ENCODE measurements at places on chromosomes 4 and X.

- no peak for DNase-seq
These were observed 119.6 kb downstream of the SHROOM3 start for GRCh38 chr4:76554630-76555029.

- no peak for DNase-seq
These were observed 251.0 kb downstream of the ZNF674 start for GRCh38 chrX:46294234-46294633.

GRCh38 chrX:34632384-34632783, 24.7 kb downstream of the TMEM47 start:
- DNase-seq = no peak

GRCh38 chr4:40858962-40859361, 109.2 kb downstream of the NSUN7 start:
- no peak for DNase-seq

DNA sequence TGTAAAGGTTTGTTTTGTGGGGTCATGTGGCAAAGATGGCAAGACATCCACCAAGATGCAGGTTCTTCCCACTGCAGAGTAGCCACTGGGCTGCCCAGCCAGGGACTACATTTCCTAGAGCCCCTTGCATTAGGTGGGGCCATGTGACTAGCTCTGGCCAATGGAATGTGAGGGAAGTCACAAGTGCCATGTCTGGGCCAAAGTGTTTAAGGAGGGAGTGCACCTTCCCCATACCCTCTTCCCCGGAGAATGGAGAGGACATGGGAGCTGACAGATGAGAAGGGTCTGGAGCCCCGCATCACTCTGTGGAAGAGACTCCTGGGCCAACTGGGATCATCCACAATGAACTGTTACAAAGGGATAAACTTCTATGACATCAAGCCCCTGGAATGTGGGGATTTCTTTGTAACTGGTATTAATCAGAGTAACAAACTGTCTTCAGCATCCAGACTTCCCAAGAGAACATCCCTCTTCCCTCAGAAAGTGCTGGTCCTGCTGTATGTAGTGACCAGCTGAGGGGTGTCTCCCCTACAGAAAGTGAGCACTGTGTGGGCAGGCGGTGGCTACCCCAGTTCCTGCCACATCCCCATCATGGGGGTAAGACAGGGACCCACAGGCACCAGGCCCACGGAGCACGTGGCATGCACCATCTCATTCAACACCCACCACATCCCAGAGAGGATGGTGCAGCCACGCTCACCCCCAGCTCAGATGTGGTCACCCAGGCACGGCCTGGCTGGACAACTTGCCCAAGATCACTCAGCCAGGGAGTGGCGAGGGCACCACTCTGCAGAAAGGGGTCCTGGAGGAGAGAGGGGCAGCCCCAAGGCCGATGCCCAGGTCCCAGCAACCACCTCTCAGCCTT, 10.9 kb downstream of the PPP2R2C start:
- DNase-seq = no peak

DNA sequence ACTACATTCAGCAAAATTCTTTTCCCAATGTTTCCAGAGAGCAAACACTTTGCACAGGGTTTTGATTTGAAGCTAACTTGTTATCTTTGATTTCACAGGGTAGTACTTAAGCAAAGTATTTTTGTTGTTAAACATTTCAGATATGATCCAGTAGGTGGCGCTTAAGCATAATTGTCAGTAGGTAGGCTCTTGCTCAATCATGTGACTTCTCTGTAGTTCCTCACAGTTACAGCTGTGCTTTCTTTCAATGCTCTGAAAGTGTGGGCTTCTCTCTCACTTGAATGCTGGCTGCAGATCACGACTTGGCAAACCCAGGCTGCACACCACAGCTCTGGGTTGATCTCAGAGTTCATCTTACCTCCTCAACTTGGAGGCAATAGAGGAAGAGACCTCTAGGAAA, 1016.5 kb downstream of the SH3BGRL start:
- DNase-seq = no peak

- no peak for DNase-seq
These were observed 107.6 kb downstream of the DCTD start for GRCh38 chr4:182809417-182810102.

- no peak for DNase-seq
These were observed 134.0 kb downstream of the SH3KBP1 start for GRCh38 chrX:19753368-19753767.

DNA sequence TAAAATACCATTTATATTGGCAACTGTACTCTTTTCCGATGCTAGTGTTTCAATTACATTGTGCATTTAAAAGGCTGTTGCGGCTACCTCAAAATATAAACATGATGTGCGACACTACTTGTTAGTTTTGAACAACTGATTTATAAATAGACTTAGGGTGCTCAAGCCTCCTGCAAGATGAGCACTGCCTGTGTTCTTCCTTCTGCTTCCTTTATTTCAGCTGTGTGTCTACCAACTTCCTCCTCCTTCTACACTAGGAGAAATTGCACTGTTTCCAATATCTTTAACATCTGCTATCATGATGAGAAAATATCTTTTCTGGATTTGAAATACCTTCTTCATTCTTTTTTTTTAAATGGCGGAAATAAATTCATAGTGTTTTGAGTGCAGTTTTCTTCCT, 24.0 kb downstream of the TET2 start:
- no peak for DNase-seq

- no peak for DNase-seq
These were observed 158.4 kb downstream of the DCLK2 start for GRCh38 chr4:150236626-150237025.

GRCh38 chr4:175453456-175453855, 358.6 kb downstream of the GPM6A start:
- no peak for DNase-seq

GRCh38 chrX:34275699-34276098, 143.6 kb upstream of the FAM47A start:
- DNase-seq = no peak

- DNase-seq = no peak
These were observed 95.5 kb upstream of the KLHL13 start for GRCh38 chrX:118211891-118212816.

- DNase-seq = no peak
These were observed 130.6 kb downstream of the FRYL start for GRCh38 chr4:48649505-48649904.

GRCh38 chrX:7191681-7192110, 43.7 kb upstream of the PUDP start:
- DNase-seq = no peak

- no peak for DNase-seq
These were observed 550.9 kb upstream of the BOD1L1 start for GRCh38 chr4:14178421-14178820.

- DNase-seq = no peak
These were observed 84.3 kb upstream of the MAB21L2 start for GRCh38 chr4:150497612-150498011.

- DNase-seq = no peak
These were observed 45.5 kb upstream of the RBPJ start for GRCh38 chr4:26275281-26275680.

- DNase-seq = no peak
These were observed 305.1 kb downstream of the LDB2 start for GRCh38 chr4:16593386-16593785.

DNA sequence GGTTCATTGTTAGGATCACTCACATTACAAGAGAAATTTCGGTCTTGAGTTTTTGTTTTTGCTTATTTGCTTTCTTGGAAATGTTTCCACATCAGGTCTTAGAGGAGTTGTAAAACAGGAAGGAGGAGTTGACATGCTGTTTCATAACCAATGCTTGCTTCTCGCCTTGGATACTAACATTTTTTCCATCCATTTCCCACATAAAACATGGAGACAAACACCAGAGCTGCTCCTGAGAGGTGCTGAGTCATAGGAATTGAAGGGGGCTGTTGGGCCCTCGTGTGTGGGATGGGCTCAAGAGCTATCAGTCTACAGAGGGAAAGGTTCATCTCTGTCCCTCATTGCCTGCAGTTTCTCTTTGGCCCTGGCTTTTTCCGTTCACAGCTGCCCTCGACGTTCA, 29.9 kb downstream of the TBL1X start:
- no peak for DNase-seq

DNA sequence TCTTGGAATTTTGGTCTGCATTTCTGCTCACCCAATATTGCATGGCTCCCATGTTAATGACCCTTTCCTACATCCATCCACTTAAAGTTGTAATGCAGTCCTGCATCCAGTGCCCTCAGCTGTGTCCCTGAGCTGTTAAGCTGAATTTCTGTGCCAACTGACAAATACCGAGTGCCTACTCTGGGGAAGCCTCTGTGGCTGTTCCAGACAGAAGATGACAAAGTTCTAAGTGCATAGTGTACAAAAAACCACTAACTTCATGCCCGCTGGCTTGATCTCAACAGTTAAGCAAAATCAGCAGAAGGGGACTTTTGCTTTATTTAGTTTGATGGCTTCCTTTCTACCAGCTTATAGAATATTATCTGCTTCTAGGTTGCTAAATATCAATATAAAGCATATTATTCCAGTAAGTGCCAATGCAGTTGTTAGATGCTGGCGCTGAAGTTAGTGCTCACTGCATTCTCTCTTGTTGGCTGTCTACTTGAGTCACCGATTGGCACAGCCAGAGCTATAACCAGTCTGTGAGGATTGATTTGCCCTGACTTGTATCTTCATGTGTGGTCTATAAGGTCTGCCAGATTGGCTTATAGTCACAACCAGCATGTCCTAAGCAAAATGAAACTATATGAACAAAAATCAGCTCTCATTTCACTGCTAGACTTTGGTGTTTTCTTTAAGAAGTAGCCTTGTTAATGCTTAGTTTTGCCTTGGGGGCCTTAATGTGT, 98.9 kb downstream of the KLHL8 start:
- no peak for DNase-seq

DNA sequence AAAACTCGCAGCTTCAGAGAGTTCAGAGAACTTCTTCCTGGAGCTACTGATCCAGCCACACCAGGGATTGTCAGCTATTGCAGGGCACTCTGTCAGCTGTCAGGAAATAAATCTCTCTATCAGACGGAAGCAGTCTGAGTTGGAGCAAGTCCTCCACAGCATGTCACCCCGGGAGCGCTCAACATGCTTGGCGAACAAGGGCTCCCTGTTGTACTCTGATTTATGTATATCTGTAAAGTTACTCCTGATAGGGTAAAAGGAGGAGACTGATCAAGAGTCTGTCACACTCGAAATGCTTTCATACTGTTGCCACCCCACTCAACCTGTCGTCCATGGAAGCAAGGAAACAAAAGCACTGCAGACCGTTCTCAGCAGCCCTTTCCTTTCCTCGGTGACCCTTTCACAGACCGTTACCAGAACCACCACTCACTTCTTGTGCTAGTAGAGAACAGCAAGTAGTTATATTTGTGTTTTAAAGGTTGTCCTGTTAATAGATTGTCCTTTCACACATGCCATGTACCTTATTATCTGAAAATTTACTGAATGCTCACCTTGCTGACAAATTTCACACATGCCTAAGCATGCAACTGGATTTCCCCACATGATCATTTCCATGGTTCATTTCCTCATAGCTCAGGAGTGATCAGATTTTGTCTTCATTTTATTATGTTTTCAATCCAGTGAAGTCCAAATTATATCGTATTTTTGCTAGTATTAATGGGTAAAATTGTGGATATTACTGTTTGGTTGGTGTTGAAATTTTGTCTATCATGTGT, 2108.9 kb upstream of the TENM3 start:
- no peak for DNase-seq

- DNase-seq = no peak
These were observed 123.9 kb upstream of the ACSL4 start for GRCh38 chrX:109856974-109857373.

DNA sequence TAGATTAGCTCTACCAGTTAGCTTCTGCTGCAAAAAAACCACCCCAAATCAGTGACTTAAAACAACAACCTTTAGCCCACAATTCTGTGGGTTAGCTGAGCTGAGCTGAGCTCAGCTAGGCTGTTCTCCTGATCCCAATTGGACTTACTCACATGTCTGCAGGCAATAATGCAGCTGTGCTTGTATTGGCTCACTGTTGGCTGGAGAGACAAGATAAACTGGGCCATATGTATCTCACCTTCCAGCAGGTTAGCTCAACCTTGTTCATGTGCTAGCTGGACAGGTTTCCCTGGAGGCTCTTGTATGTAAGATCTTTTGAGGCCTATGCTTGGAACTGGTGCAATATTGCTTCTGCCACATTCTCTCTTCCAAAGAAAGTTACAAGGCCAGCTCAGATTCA, 261.5 kb upstream of the ADGRL3 start:
- no peak for DNase-seq

DNA sequence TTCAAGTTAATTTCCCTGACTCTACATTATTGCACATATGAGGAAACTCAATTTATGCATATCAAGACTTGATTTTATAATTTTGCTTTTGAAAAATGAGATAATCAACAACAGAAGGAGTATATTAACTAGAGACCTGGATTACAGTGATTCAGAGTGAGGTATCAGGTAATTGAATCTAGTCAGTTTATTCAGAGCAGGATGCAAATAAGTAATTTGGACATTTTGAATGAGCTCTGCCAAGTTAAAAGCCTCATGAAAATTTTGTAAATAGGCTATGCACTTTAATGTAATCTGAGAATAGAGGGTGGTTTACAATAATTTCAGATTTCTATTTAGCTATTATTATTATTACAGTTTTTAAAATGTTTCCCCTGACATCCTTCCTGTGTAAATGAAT, 203.7 kb upstream of the EMCN start:
- DNase-seq = no peak

DNA sequence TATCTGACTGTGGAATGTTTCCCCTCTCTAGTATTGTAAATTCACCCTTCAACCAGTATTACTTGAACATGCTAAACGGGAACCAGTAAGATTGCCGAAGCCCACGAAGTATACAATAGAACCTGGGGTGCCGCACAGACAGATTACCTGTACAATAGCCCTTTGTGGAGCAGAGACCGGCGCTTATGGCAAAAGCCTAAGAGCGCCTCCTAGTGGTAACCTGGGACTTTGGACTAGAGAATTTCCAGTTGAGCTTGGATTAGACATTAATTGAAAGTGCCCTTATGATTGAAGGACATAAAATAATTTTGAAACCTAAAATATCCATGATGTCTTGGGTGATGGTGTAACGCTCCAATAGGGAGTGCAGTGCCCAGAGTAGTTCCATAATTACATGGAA, 14.1 kb downstream of the ZNF157 start:
- DNase-seq = no peak

- no peak for DNase-seq
These were observed 1026.9 kb upstream of the SLIT2 start for GRCh38 chr4:19224820-19225219.

DNA sequence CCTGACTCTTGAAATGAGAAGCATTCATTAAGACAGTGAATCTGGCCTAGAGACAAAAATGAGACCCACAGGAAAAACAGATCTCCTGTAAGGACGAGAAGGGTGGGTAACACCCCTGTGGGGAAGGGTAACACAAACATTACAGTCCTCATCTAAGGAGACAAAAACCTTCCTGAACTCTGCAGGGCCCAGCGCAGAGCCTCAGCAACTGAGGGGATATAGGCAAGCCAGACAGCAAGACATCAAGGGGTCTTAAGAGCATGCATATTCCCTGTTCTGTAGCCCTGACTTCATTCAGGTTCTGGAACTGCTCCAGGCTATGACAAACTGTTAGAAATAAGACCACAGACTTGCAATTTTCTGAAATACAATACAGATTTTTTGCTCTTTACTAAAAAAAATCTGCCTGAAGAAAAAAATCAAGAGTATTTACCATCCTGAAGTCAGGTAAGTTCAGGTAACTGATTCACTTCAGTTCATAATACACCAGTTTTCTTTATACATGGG, 15.5 kb downstream of the COX18 start:
- DNase-seq = no peak

GRCh38 chr4:130703211-130703935, 1607.4 kb downstream of the C4orf33 start:
- no peak for DNase-seq

- no peak for DNase-seq
These were observed 90.8 kb upstream of the PPP2R3B start for GRCh38 chrX:477441-478012.
